Body of pancreas (tissue), 4 donors: ENCODE measurements at places on chromosomes 7 and 10. TPM values are rescaled to one million over a fixed set of nuclear protein-coding genes. Genes with fewer than 3 reads are reported as not detected.
A peak's percentile ranks its signal among the peaks of the same experiment; 100 is the strongest.

- H3K36me3 ChIP-seq, result no peaks in the 10 kb centered on the region
- H3K27ac ChIP-seq, result no peak overlapping the region
Measured at GRCh38 chr10:48598243-48598935, 6.5 kb downstream of the ARHGAP22 start.

- H3K27me3 ChIP-seq, result no peaks in the 10 kb centered on the region
- no peak for DNase-seq
- peaks cover 4% of the 10 kb centered on the region for H3K36me3 ChIP-seq
Measured at GRCh38 chr7:5689118-5689517, 92.3 kb downstream of the RNF216 start.

GRCh38 chr10:43048301-43049051 lies 28.4 kb upstream of the RET start:
- DNase-seq, result no peak
- no peak overlapping the region for H3K4me3 ChIP-seq
- H3K4me1 ChIP-seq, result no peaks in the 10 kb centered on the region
- no peaks in the 10 kb centered on the region for H3K36me3 ChIP-seq
- no peaks in the 10 kb centered on the region for H3K27me3 ChIP-seq

GRCh38 chr10:59628965-59629364 lies 80.7 kb downstream of the SLC16A9 start:
- no peak overlapping the region for H3K4me3 ChIP-seq
- no peaks in the 10 kb centered on the region for H3K27me3 ChIP-seq
- DNase-seq, result no peak

Gene OR2A42
- total RNA-seq, result not detected

DNA sequence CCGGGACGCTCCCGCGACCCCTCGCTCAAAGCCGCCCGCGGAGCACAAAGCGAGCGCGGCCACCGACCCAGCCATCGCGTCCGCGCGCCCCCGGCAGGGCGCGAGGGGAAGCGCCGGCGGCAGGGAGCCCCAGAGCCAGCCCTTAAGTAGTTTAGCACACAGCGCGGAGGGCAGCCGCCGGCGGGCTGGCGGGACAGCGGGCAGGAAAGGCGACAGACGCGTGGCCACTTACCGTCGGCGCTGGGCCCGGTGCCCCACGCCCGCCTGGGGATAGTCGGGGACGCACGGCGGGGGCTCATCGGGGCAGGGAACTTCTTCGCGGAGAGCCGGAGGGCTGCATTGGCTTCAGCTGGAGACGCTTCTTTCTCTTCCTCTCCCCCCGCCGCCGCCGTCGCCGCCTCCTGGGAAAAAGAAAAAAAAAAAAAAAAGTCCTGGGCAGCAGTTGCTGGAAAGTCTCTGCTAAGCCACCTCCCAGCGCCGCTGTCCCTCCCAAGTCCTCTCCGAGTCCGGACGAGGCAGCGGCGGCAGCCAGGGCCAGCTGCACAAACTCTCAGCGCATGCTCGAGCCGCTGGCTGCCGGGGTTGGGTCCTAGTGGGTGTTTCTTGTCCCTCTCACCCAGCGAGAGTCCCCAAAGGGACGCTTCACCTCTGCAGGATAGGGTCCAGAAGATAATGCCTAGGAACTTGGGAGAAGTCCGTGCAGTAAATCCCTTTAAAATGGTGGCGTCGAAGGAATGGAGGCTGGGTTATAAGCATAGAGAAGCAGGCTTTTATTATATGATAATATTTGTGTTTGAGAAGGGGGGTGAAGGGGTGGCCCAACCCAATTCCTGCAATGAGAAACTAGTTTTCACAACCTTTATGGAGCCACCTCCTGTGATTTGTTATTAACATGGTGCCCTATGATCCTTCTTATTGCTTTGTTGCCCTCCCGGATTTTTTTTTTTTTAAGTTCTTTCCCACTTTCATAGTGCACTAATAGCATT lies at the start of gene TSPAN12:
TSS of gene TSPAN12 (minus strand) at position 557 of the 986 bp plus-strand sequence. CDS start 1,381 bp downstream, outside the sequence.
- peak within 1 kb of the TSS; percentile 92 for H3K27ac ChIP-seq
- peaks cover 15% of the 10 kb centered on the region for H3K4me1 ChIP-seq
- H3K36me3 ChIP-seq, result no peaks in the 10 kb centered on the region
- H3K27me3 ChIP-seq, result no peaks in the 10 kb centered on the region
- DNase-seq, result peak; percentile 86
- H3K4me3 ChIP-seq, result peak within 1 kb of the TSS; percentile 50
